T-helper 17 cell (primary cell): ENCODE measurements at places on chromosomes 5 and 9.

DNA sequence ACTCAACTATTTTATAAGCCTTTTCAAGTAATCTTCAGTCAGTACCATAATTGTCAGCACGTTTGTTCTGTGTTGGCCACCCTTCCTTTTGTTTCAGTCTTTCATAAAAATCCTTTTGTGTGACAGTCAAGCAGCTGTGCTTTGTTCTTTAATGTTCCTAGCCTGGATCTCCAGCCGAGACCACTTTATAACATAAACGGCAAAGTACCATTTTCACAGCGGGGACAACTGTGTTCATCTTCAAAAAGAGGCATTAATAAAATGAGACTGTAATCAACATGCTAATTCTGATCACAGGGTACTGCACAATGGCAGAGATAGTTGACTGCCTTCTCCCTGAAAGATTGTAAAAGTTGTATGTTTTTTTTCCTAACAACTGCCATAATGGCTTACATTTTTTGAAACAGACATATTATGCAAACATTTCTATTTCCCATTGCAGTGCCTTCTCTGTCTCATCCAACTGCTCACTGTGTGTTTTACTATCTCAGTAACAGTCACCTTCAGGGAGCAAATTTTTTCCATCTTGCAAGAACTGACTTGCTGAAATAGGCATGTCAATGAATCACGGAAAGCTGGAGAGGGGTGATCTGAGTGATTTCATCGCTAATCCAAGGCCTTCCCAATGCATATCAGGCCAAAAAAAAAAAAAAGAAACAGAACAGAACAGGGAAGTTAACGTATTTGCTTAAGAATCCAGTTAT, 828.5 kb upstream of the DMAC1 start:
- H3K4me1 ChIP-seq: no peaks in the 10 kb centered on the region
- no peak overlapping the region for H3K4me3 ChIP-seq
- H3K27ac ChIP-seq: no peak overlapping the region
- peaks cover 11% of the 10 kb centered on the region for H3K27me3 ChIP-seq
- no peak for DNase-seq
- no peaks in the 10 kb centered on the region for H3K36me3 ChIP-seq

DNA sequence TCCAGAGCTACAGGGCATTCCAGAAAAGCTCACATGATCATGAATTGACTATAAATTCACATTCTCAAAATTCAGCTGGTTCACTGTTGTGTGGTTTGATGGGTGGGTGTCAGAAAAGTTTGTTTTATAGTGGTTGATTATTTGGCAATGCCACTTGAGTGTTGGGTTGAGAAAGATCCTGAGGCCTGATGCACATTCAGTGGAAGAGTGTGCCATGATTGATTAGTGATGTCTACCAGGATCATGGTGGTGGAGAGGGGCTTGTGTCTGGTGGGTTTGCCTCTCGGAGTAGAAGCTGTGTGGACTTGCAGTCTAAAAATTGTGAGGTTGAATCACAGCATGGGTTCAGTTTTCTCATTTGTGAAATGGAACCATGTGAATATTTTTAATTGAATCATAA, 2.0 kb downstream of the NDUFS6 start:
- peak overlapping the region; percentile 82 for H3K4me3 ChIP-seq
- DNase-seq: no peak
- H3K36me3 ChIP-seq: peaks cover 9% of the 10 kb centered on the region
- H3K4me1 ChIP-seq: peaks cover 42% of the 10 kb centered on the region
- H3K27me3 ChIP-seq: no peaks in the 10 kb centered on the region

- H3K27me3 ChIP-seq: peaks cover 17% of the 10 kb centered on the region
Measured at GRCh38 chr5:151721812-151722391, 35.2 kb upstream of the SPARC start.

GRCh38 chr9:111147041-111147440, 108.8 kb upstream of the LPAR1 start:
- H3K36me3 ChIP-seq: no peaks in the 10 kb centered on the region
- H3K27ac ChIP-seq: no peak overlapping the region
- DNase-seq: no peak
- H3K4me3 ChIP-seq: no peak overlapping the region

DNA sequence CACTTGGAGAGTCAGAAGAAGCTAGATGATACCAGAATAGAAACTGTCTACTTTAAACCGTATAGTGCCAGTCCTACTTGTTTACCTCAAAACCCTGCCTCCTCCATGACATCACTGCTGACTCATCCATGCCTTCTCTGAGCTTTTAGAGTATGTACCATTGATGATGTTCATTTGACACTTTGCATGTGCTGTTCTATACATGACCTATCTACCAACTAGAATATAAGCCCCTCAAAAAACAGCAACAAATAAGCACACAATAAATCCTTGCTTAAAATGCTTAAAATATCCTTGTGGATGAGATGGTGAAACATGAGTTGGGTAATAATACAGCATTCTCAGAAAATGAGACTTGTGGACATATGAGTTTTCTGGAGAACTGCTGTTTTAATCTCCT, 2.6 kb downstream of the CTNNAL1 start:
- H3K4me3 ChIP-seq: no peak overlapping the region
- no peaks in the 10 kb centered on the region for H3K27me3 ChIP-seq
- H3K4me1 ChIP-seq: peaks cover 17% of the 10 kb centered on the region
- peak overlapping the region; percentile 11 for H3K27ac ChIP-seq

- H3K27ac ChIP-seq: peak overlapping the region; percentile 100
- DNase-seq: no peak
- H3K4me3 ChIP-seq: peak overlapping the region; percentile 96
- peaks cover 42% of the 10 kb centered on the region for H3K4me1 ChIP-seq
Measured at GRCh38 chr9:73154271-73154670, 2.6 kb downstream of the ANXA1 start.

- H3K27me3 ChIP-seq: no peaks in the 10 kb centered on the region
- no peak for DNase-seq
- no peak overlapping the region for H3K4me3 ChIP-seq
- H3K4me1 ChIP-seq: peaks cover 16% of the 10 kb centered on the region
Measured at GRCh38 chr5:72242796-72243475, 77.1 kb downstream of the MRPS27 start.

GRCh38 chr9:116491659-116492058, 195.4 kb upstream of the TRIM32 start:
- no peaks in the 10 kb centered on the region for H3K27me3 ChIP-seq
- no peak overlapping the region for H3K4me3 ChIP-seq
- H3K27ac ChIP-seq: no peak overlapping the region
